ENCODE measurements at places on chromosomes 2 and 18.

GRCh38 chr2:10441948-10442347 is 6.2 kb downstream of the ODC1 start:
- no peak for DNase-seq

DNA sequence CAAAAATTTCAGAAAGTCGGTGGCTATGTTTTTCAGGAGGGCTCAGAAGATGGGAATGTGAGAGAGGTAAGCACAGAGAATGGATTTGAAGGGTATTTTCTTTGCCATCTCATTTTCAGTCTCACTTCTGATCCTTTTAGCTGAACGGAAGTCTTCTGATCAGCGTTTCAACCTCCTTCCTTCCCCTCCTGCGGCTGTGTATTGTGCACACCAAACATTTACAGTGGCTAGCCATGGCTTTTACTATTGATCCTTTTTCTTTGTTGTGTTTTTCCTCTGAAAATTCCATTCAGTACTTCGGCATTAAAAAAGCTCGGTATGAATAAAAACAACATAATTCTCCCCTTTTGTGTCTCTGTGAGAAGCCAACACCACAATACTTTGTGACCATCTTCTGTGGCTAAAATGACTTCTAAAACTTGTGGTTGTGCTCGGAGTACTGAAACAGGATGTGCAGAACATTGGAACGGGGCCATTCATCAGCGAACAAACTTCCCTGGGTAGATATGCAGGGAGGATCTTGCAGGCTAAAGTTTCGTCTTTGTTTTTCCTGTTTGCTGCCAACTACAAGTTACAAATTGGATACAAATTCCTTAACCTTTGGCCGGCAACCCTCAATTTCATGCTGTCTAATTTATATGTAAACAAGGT is 260.8 kb upstream of the FAM98A start:
- DNase-seq: no peak

- DNase-seq: peak; percentile 70
Measured at GRCh38 chr2:39243469-39244123, at the start of gene CDKL4. Gene CDKL4, minus strand, starts transcription at chr2:39243970.

DNA sequence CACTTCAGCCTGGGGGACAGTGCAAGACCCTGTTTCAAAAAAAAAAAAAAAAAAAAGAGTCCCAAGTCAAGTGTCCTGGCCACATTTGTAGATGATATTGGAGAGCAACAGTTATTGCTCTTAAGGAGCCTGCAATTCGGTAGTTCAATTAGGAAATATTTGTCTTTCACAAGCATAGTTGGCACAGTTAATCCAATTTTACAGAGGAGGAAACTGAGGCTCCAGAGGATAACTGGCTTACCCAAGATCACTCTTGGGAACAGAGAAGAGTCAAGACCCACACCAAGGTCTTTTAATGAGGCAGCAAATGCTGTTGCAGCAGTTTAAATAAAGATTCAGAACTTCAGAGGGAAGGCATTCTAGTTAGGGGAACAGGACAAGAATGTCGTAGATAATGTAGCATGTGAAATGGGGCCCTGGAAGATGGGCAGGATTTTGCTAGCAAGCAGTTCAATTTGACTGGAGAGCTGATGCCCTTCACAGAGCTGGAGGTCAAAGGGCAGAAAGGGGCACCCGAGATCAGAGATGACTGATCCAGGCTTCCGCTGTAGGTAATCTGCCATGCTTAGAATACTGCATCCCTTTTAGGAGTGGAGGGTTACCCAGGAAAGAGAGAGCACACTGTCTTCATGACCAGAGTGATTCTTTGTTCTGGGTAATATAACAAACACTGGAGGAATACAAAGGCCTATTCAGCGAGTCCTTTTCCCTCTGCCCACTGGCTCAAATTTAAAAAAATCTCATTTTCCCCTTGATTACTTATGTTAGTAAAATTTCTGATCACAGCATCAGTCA is 3.0 kb downstream of the NPC1 start:
- no peak for DNase-seq

- no peak for DNase-seq
Measured at GRCh38 chr2:198337368-198337767, 533.0 kb downstream of the PLCL1 start.

DNA sequence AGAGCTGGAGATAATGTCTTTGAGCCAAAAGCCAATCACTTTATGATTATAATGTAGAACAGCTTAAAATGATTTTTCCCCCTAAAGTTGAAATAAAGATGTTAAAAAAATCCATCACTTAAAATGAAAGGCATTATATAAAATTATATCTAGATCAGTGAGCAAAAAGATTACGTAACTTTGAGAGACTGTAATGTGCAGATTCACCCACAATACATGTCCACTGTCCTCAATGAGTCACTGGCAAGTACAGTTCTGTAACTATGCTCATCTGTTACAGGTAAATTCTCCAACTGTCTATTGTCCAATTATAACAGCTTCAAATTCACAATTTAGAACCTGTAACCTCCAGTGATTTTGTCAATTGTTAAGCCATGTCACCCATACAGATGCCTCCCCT is 19.0 kb downstream of the FAM161A start:
- DNase-seq: no peak

DNA sequence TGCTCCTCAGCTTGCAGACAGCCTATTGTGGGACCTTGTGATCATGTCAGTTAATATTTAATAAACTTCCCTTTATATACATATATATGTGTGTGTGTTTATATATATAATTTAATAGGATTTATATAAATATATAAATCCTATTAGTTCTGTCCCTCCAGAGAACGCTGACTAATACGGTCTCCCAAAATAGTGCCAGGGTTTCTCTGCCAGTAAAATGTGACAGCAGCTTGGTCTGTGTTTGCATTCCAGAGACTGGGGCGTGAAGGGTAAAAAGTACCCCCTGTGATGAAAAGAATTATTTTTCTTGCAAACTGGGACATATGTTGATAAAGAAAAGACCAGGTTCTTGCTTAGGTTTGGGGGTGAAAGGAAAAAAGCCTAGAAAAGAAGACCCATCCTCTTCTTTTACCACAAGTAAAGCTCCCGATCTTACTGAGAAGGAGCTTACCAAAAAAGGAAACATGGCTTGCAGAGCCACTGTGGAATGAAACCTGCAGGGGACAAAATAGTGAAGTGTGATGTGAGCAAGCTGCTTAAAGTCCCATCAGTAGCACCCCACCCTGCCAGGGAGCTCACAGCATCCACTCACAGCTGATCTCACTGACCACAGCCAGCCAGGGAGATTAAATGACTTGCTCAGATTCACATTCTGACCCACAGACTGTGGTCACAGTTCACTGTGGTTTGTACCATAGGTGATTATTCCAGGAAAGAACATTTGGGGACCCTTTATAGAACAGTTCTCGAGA is 110.9 kb upstream of the RMP24 start:
- no peak for DNase-seq
